ENCODE measurements at places on chromosomes 4 and X. TPM values are rescaled to one million over a fixed set of nuclear protein-coding genes. Genes with fewer than 3 reads are reported as not detected.

GRCh38 chr4:167475951-167476350 is 241.7 kb upstream of the SPOCK3 start:
- no peaks in the 10 kb centered on the region for H3K36me3 ChIP-seq
- DNase-seq = no peak
- H3K4me3 ChIP-seq = no peak overlapping the region
- no peaks in the 10 kb centered on the region for H3K27me3 ChIP-seq
- no peak overlapping the region for H3K27ac ChIP-seq
- H3K4me1 ChIP-seq = no peaks in the 10 kb centered on the region

DNA sequence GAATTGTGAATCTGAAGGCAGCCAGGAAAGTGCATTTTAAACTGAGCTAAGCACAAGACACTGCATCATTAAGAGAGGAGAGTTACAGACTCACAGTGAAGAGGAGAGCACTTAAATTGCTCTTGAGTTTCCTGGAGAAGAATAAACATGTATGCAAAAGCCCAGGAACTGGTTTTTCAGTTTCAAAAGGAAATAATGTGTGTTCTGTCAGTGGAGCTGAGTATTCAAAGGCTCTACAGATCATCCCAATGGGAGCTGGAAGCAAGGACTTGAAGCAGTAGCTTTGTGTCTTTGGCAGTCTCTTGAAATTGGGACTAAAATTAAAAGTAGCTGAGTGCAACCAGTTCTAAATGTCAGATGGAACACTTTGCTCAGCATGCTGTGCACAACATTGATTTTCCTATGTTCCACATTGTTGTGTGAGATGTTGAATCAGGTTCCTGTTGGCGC is 147.5 kb upstream of the ANK2 start:
- peak; percentile 13 for DNase-seq
- H3K36me3 ChIP-seq = no peaks in the 10 kb centered on the region
- peaks cover 3% of the 10 kb centered on the region for H3K4me1 ChIP-seq
- H3K4me3 ChIP-seq = no peak overlapping the region
- H3K27me3 ChIP-seq = no peaks in the 10 kb centered on the region

Gene CENPVL2
- total RNA-seq = 1.4 TPM

DNA sequence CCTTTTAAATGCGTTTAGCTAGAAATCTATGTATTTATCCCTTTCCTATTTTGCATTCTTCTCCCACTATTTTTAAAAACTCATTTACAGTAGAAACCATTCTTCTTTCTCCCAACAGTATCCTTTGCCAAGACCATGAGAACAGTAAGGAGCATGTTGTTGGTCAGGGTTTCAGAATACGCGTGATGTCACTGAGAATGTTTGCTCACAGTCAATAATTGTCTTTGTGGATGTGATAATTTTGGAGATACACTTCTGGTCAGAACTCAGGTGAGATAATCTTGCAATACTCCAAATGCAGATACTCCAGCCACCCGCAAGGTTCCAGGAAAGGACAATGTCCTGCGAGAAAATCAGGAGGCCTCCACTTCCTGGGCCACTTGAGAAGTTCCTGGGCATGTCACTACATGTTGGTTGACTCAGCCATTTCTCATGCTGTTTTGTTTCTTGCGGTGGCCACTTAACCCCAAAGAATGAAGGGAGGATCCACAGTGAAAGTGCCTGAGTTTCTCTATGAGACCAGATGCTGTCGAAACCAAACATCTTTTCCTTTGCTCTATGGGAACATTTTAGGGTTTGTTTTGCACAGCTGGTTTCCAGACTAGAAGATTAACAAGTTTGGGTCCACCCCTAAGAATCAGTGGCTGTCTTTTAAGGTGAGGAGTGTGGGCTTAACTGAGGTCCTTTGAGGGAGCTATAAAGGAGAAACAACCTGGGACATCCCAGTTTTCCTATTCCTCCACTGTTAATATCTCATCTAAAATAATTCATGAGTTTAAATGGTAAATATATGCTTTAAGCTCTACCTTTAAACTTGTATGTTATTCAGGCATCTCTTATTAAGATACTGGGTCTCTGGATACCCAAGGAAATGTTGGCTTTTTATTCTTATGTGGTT is 116.0 kb downstream of the SOWAHB start:
- H3K4me3 ChIP-seq = no peak overlapping the region
- H3K27me3 ChIP-seq = no peaks in the 10 kb centered on the region
- no peak overlapping the region for H3K27ac ChIP-seq
- no peaks in the 10 kb centered on the region for H3K4me1 ChIP-seq
- peak; percentile 79 for DNase-seq
- peaks cover 4% of the 10 kb centered on the region for H3K36me3 ChIP-seq

Gene KLHL13
- total RNA-seq = 22.0 TPM

DNA sequence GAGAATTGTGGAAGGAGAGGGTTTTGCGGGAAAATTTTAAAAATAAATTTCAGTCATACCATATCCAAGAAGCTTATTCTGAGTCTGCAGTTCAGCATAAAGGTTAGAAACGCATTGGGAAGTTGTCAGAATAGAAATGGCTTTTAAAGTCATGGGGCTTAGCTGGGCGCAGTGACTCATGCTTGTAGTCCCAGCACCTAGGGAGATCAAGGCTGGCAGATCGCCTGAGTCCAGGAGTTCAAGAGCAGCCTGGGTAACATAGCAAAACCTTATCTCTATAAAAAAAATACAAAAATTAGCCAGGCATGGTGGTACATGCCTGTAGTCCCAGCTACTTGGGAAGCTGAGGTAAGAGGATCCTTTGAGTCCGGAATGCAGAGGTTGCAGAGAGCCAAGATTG is 3.9 kb upstream of the PLA2G12A start:
- H3K27ac ChIP-seq = no peak overlapping the region
- H3K36me3 ChIP-seq = no peaks in the 10 kb centered on the region
- no peak for DNase-seq
- H3K27me3 ChIP-seq = no peaks in the 10 kb centered on the region
- no peaks in the 10 kb centered on the region for H3K4me1 ChIP-seq

GRCh38 chr4:39542611-39543012 is 15.4 kb upstream of the UGDH start:
- no peaks in the 10 kb centered on the region for H3K27me3 ChIP-seq
- no peaks in the 10 kb centered on the region for H3K36me3 ChIP-seq
- H3K4me3 ChIP-seq = no peak overlapping the region
- no peak for DNase-seq

DNA sequence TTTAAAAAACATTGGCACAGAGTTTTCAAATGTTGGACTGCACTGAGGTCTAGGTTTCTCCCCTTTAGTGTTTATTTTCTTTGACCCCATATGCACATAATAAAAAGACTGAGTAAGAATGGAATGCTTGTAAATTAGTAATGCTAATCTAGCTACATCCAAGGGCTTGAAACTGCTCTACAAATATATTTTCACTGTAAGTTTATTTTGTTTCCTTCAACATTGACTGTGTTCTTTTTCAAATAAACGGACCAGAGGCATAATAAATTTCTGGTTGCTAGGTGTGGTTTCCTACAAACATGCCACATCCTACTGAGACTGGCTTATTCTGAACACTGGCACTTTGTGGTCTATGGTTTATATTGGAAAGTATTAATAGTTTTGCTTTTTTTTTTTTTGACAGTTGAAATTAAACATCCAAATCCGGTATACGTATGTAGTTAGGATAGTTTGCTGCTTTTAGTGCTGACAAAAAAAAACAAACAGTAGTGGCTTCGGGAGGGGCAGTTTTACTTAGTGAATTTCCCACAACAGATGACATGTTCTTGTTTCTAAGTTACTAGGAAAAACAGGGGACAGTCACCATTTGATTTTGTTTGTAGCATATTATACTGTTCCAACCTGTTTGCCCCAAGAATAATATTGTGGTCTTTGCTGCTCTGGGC is 13.2 kb downstream of the CA5B start:
- no peaks in the 10 kb centered on the region for H3K27me3 ChIP-seq
- no peak overlapping the region for H3K4me3 ChIP-seq
- H3K27ac ChIP-seq = no peak overlapping the region
- H3K4me1 ChIP-seq = peaks cover 17% of the 10 kb centered on the region
- no peak for DNase-seq

Gene DCAF12L2
- total RNA-seq = 0.99 TPM

GRCh38 chrX:119003462-119003861 is 29.0 kb downstream of the LONRF3 start:
- H3K27ac ChIP-seq = no peak overlapping the region
- H3K4me1 ChIP-seq = no peaks in the 10 kb centered on the region
- DNase-seq = no peak
- H3K27me3 ChIP-seq = no peaks in the 10 kb centered on the region
- H3K4me3 ChIP-seq = no peak overlapping the region

DNA sequence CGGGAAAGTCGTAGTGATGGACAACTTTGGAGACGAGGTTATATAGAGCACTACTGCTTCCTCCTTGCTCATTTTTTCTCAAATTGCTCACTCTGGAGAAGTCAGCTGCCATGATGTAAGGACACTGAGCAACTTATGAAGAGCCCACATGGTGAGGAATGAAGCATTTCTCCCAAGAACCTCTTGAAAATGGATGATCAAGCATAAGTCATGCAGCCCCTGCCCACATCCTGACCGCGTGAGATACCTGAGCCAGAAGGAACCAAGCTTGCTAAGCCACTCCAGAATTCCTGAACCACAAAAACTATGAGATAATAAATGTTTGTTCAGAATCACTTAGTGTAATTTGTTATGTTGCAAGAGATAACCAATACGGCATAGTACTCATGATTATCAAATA is 42.8 kb downstream of the PDE5A start:
- H3K27me3 ChIP-seq = no peaks in the 10 kb centered on the region
- no peak overlapping the region for H3K27ac ChIP-seq
- no peaks in the 10 kb centered on the region for H3K4me1 ChIP-seq
- no peak for DNase-seq
- H3K36me3 ChIP-seq = no peaks in the 10 kb centered on the region
- H3K4me3 ChIP-seq = no peak overlapping the region

DNA sequence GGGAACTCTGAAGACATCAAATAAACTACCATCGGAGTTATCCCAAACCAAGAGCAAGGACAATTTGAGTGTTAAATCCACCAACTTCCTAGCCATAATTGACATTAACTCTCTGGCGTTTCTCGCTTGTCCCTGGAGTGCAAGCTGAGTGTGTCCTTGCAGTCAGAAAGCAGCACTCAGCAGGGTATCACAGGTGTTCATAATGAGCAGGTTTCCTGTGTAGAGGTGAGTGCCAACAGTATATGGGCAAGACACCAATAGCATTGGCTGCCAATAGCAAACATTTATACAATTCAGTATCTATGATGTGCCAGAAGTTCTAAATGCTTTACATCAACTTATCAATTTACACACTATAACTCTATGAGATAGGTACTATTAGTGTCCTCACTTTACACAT is 11.2 kb downstream of the BLTP1 start:
- no peaks in the 10 kb centered on the region for H3K36me3 ChIP-seq
- DNase-seq = no peak
- peaks cover 14% of the 10 kb centered on the region for H3K4me1 ChIP-seq
- no peak overlapping the region for H3K27ac ChIP-seq
- no peak overlapping the region for H3K4me3 ChIP-seq

Gene SLC38A5
- total RNA-seq = 1.6 TPM

Gene NHS
- 0.89 TPM for total RNA-seq

Gene GRIA3
- 2.8 TPM for total RNA-seq

DNA sequence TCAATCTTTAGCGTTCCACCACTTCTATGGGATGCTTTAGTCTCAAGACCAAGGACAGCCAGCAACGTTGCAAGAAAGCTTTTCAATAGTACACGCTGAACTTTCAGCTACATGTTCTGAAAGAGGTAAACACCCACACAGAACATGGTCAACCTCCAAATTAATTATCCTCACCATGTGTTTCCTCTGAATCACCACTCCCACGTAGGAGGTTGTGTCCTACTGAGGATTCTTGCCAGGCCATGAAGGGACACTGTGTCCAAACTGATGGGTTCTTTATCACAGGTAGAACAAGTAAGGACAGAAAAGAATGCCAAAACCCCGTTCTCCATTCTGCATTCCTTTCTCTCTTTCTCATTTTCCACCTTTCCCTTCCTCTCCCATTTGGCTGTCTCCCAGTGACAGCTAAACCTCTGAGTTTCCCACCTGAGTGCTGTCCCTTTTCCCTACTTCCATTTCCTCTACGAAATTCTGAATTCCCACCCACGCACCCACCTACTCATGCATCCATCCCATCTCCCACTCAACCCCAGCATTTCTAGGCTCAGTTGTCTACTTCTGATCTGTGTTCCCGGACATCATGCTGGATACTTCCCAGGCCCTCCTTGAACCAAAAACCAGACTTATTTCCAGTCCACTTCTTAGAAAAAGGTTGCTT is 29.0 kb upstream of the GPM6B start:
- H3K27ac ChIP-seq = no peak overlapping the region
- no peak overlapping the region for H3K4me3 ChIP-seq
- no peaks in the 10 kb centered on the region for H3K36me3 ChIP-seq
- H3K27me3 ChIP-seq = no peaks in the 10 kb centered on the region

GRCh38 chr4:113513382-113513781 is 248.2 kb downstream of the CAMK2D start:
- no peak for DNase-seq
- peaks cover 33% of the 10 kb centered on the region for H3K36me3 ChIP-seq
- no peaks in the 10 kb centered on the region for H3K4me1 ChIP-seq
- H3K27me3 ChIP-seq = no peaks in the 10 kb centered on the region

DNA sequence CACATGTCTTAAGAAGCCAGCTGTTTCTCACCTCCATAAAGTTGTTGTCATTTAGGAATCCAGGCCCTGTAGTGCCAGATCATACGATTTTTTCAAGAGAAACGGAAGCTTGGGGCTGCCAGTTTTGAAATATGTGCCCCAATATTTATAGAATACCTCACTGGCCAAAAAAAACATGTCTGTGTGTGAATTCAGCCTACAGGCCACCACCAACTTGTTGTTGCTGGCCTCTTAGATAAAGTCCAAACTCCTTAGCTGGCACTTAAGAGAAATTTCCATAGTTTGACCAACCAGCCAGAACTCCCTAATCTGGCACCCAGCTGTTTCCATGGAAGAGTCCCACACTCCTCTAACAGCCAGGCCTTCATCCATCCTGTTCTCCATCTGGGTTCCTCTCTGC is 74.1 kb downstream of the WDR19 start:
- H3K27me3 ChIP-seq = no peaks in the 10 kb centered on the region
- peaks cover 8% of the 10 kb centered on the region for H3K36me3 ChIP-seq
- H3K4me1 ChIP-seq = no peaks in the 10 kb centered on the region
- H3K4me3 ChIP-seq = no peak overlapping the region
- DNase-seq = no peak

- H3K36me3 ChIP-seq = no peaks in the 10 kb centered on the region
- no peak overlapping the region for H3K27ac ChIP-seq
- no peaks in the 10 kb centered on the region for H3K4me1 ChIP-seq
- no peaks in the 10 kb centered on the region for H3K27me3 ChIP-seq
- H3K4me3 ChIP-seq = no peak overlapping the region
Observed at GRCh38 chr4:40763228-40763716, 13.5 kb downstream of the NSUN7 start.

DNA sequence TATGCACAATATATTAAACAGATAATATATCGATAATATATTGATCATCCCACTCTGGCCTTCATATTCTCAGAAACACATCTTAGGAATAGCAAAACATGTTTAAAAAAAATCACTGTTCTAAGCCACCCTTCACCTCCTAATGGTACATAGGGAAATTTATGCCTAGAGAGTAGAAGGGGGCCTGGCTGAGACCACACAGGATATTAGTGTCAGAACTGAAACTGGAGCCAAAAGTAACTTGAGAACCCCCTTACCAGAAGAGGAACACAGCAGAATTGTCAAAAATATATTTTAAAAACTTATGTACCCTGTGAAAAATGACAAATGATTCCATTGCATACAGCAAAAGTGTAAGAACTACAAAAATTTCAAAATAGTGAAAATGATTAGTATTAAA is 173.1 kb downstream of the VSIG4 start:
- DNase-seq = no peak
- H3K27ac ChIP-seq = no peak overlapping the region
- H3K4me3 ChIP-seq = no peak overlapping the region
- H3K27me3 ChIP-seq = no peaks in the 10 kb centered on the region
- H3K36me3 ChIP-seq = no peaks in the 10 kb centered on the region

GRCh38 chrX:67780694-67781109 is 236.9 kb downstream of the AR start:
- H3K4me3 ChIP-seq = no peak overlapping the region
- H3K4me1 ChIP-seq = peaks cover 15% of the 10 kb centered on the region

All from cardiac muscle cell (in vitro differentiated cells and primary cell).